ENCODE measurements at places on chromosomes 1 and 21.

GRCh38 chr1:150562446-150563339 lies 13.5 kb downstream of the ADAMTSL4 start:
- DNase-seq: no peak

DNA sequence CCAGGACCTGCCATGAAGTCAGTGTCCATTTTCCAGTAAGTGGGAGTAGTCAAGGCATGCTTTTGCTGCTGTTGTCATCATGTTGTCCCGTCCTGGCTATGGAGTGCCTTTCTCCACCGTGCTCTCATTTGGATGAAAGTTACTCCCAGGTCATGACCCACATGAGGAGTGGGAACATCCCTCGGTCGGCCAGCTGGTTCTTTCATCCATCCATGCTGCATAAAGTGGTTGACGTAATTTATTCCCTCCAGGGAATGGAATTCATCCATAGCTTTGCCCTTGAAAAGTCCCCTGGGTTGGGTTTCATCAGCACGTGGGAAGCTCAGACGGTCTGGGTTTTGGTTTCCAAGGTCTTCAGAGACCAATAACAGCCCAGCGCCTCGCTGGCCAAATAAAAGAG lies 11.6 kb downstream of the PLA2G2A start:
- DNase-seq: peak; percentile 44

DNA sequence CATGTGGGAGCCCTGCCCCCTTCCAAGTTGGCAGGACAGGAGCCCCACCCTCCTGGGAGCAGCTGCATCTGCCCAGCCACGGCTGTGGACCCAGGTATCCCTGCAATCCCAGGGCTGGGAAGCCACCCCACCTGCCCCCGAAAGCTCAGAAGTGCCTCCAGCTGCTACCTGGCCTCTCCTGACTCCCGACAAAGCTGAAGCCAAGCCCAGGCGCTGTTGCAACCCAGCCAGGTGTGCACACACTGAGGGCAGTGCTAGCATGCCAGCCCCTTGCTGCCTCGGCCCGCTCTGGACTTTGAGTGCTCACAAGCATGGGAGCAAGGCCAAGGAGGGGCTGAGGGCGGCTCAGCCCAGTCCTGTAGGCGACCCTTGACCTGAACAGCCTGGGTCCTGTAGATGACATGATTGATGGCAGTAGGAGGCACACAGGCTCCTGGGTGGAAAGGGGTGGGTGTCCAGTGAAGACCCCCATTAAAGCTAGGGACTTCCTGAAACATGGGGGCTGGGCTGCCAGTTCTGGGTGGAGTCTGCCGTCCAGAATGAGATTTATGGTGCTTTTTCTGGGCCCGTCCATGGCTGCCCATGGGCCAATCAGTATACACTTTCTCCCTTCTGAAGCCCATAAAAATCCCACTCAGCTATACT lies 2.8 kb upstream of the SSU72 start:
- DNase-seq: no peak

DNA sequence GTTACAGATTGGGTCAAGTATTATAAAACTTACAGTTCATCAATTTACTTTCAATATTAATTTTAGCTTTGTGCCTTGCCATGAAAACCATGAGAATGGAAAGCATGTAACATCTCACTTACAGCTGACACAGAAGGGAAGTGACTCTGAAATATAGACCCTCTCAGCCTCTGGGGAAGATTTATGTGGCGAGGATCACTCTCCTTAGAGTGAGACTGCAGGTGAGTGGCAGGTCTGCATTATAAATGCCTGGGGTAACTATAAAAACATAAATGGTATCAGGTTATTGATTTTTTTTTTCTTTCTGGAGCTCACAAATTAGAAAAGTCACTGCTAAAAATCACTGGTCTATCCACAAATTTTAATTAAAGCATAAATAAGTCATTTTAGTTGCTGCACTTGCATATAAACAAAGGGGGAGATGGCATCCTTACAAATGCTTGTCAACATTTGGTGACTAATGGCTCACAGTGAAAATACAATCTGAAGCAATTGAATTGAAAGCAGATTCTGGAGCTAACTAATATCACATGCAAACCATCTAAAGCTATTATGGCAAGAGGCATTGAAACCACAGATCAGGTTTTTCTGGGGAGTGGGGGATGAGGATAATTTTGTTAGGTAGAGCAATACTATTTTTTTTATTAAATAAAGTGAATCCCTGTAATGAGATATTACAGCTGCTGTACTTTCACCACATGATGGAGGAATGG lies 200.9 kb downstream of the TM2D1 start:
- no peak for DNase-seq

DNA sequence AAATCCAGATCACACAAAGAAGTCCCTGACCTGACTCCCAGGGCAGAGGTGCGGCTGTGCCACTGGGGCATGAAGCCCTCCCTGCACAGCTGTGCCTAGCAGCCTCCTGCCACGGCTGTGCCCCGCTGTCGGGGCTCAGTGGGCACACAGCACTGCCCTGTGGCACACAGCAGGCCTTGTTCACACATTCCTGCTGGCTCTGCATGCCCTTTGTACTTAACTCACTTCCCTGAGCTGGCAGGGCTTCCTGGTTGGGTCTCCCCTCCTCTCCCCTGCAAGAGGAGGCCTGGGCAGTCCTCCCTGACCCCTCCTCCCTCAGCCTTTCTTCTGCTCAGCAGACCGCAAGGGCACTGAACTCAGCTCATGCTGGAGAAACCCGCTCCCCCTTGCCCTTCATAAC lies 14.8 kb downstream of the LHX4 start:
- DNase-seq: no peak

DNA sequence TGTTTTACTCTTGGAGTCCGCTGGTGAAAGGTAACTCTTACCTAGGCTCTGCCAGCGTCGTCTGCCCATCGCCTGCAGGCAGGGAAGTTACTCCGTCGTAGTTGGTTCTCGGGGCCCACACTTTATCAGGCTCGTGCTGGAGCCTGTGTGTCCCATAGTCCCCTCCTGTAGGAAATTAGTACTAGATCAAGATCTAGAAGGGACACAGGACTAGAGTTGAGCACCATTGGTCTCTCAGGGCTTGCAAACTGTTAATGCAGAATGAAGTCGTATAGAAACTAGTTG lies 940 bp downstream of the SRRM1 start:
- no peak for DNase-seq

GRCh38 chr1:1421147-1421906 lies at the start of gene ANKRD65:
TSS of gene ANKRD65 (minus strand) at chr1:1421276. CDS start at chr1:1421005, 271 bp downstream.
- no peak for DNase-seq

DNA sequence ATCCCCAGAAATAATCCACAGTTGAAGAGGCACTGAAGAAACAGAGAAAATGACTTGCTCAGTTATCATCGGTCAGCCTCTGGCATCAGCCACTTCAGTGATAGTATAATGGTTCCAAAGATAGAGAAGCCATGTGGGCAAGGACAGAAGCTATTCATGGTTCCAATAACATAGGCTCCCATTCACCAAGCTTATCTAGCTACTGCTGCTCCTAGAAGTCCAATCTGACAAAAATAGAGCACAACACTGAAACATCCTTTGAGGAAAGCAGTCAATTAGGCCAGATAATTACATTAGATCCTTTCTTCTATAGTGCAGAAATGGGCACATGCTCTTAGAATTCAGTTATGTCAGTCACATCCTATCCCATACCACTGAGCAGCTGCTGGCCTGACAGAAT lies 33.5 kb upstream of the CRB1 start:
- no peak for DNase-seq

GRCh38 chr1:45134461-45134873 lies 71.9 kb downstream of the ZSWIM5 start:
- DNase-seq: peak; percentile 20

- DNase-seq: no peak
Observed at GRCh38 chr1:49197081-49197480, 420.4 kb upstream of the BEND5 start.

DNA sequence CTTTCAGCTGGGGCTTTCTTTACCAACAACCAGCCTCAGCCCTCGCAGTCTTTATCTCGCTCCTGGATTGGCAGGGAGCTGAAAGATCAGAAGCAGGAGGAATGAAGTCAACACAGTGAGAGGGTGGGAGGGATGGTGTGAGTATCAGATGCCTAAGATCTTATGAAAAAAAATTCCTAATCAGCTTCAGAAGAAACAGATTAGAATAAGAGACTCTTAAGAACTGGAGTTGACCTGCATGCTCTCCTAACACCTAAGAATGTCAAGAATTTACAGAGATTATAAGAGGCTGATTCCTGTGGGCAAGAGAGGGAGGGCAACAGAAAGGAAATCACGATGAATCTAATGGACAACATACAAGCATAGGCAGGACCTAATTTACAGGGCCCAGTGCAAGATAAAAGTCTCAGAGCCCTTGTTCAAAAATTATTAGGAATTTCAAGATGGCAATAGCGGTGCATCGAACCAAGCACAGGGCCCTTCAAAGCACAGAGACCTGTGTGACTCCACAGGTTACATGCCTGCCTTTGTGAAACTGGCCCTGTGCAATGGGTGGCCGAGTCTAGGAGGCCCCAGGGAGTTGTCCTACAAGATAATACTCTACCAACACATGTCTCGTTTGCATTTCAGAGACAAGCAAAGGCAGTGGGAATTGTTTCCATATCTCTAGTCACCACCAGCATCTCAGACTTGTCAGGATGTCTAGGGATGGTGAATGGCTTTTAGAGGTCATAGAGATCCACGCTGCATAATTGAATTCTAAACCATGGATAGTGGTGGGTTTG lies 65.3 kb upstream of the PPP2R5A start:
- no peak for DNase-seq

GRCh38 chr1:6357243-6357936 lies 36.2 kb downstream of the ACOT7 start:
- no peak for DNase-seq

GRCh38 chr1:154414606-154415005 lies 9.5 kb downstream of the IL6R start:
- DNase-seq: no peak

- DNase-seq: no peak
Observed at GRCh38 chr1:206411321-206411720, 59.0 kb upstream of the IKBKE start.

GRCh38 chr1:234494049-234494448 lies 15.1 kb upstream of the TARBP1 start:
- DNase-seq: no peak

DNA sequence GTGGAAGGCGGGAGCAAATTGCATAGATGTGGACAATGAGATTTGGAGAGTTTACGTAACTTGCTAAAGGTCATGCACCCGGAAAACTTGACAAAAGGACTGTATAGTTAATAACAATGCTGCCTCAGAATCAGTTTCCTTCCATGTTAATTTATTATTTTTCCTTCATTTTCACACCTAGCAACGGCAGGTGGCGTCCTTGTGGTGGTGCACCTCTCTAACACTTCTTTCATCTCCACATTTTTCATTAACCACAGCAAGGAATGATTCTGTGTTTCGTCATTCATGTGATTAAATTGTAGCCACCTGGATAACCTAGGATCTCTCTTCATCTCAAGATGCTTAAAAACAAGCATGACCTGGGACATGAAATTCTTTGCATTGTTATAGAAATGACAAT lies 2133.0 kb downstream of the NCAM2 start:
- no peak for DNase-seq

DNA sequence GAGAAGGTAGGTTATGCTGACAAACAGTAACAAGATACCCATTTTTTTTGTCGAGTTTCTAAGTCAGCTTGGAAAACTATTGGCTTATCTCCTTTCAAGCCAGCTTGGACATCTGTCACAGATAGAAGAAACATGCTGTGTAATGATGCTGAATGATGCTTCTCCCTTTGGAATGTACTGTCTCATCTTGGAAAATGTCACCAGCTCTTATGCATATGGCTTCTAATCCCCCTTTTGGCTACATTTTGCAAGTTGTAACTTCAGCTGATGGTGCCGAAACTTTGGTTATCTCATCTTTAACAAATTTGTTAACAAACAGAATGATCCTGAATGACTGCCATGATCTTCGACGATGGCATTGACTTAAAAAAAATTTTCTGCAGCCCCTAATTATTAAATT lies 68.8 kb upstream of the ST6GALNAC3 start:
- no peak for DNase-seq

Measured in renal cortex interstitium (tissue), 15 donors.